ENCODE measurements at places on chromosomes 7 and 10.

DNA sequence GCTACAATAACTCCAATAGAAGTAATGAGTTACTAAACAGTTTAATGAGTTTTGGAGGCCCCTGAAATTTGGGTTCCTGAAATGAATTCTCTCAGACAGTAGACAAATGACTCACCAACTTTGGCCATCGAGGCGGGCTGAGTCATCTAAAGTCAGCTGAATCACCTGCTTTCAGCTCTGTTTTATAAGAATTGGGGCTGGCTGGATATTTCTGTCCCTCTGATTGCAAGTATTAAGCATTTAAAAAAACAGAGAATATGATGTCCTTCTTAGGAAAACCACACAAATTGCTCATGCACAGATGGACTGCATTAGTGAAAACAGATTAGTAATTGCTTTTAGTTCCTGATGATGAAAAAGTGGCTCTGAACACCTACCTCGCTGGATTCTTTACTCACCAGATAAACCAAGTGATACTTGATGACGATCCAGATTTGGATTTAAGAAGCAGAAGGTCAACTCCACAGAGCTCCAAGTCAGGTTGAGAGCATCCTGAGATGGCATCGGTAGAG, 59.1 kb downstream of the ZNF365 start:
- peak; percentile 77 for DNase-seq

GRCh38 chr7:112067632-112068540, 138.3 kb downstream of the DOCK4 start:
- DNase-seq = no peak

DNA sequence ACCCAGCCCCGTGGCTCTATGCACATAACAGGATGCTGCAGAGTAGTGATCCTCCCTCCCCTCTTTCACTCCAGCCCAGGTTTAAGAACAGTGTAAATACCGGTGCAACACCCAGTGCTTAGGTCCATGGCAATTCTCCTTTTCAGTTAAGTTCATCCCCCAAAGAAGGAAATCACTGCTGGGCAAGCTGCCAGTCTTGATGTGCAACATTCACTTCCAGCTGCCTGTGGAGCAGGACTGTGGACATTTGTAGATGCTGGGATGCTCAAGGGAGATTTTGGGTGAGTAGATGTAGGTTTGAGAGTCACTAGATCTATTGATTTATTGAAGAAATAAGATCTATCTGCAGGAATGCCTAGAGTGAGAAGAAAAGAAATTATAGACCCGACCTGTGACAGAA, 294.3 kb upstream of the KIAA1217 start:
- peak; percentile 30 for DNase-seq

DNA sequence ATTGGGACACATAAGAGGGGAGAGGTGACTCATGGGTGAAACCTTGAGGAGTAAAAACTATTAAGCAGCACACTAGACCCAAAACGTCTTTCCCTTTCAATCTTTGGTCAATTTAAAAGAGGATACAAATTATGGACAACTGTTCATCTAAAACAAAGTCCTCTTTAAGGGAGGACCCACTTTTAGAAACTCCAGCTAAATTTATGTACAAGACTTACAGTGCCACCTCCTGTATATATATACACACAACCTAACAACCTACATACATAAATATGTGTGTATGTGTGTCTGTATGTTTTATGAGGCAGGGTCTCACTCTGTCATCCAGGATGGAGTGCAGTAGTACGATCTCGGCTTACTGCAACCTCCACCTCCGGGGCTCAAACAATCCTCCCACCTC, 18.1 kb upstream of the ZC3HAV1 start:
- DNase-seq = no peak

DNA sequence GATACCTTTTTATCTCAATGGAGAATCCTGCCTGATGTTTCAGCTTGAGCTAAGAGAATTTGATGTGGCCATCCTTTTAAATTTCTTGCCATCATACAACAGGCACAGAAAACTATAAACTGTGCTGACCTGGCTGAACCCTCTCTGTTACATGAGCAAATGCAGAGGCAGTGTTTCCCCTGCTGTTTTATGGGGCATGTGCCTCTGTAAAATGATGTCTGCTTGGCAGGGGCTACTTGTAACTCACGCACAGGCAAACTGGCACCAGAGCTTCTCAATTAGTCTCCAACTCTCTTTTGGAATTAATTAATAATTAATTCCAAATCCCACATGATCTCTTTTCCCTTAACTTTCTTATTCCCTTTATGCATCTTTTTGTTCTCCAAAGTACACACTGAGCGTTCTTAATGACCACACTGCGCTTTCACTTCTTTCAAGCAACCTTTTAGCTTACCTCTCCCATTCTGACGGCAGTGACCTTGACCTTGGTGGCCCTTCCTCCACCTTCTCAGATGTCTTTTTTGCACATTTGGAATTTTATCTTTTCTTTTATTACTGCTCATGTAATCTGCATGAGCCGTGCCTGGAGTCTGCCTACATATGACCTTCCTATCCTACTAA, 334.0 kb downstream of the PLXNA4 start:
- DNase-seq = no peak

- no peak for DNase-seq
These were observed 988.6 kb downstream of the SORCS1 start for GRCh38 chr10:106175760-106176377.

DNA sequence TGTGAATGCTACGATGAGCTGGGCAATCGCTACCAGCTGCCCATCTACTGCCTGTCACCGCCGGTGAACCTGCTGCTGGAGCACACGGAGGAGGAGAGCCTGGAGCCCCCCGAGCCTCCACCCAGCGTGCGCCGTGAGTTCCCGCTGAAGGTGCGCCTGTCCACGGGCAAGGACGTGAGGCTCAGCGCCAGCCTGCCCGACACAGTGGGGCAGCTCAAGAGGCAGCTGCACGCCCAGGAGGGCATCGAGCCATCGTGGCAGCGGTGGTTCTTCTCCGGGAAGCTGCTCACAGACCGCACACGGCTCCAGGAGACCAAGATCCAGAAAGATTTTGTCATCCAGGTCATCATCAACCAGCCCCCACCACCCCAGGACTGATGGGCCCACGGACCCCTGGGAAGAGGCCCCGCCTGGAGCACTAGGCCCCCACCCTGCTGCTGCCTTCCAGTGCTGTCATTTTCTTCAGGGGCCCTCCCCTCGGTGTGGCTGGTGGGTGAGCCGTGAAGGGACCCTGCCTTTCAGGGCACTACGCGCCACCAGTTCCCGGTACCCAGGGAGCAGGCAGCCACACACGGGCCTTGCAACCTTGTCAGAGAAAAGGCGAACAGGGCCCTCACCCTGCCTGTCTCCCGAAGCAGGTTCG, 2.3 kb upstream of the ANKRD2 start:
- DNase-seq = no peak
